ENCODE measurements at places on chromosomes 2 and 18.
A peak's percentile ranks its signal among the peaks of the same experiment; 100 is the strongest.

- DNase-seq: peak; percentile 45
Measured at GRCh38 chr2:238202326-238203093, 985 bp downstream of the ILKAP start.

DNA sequence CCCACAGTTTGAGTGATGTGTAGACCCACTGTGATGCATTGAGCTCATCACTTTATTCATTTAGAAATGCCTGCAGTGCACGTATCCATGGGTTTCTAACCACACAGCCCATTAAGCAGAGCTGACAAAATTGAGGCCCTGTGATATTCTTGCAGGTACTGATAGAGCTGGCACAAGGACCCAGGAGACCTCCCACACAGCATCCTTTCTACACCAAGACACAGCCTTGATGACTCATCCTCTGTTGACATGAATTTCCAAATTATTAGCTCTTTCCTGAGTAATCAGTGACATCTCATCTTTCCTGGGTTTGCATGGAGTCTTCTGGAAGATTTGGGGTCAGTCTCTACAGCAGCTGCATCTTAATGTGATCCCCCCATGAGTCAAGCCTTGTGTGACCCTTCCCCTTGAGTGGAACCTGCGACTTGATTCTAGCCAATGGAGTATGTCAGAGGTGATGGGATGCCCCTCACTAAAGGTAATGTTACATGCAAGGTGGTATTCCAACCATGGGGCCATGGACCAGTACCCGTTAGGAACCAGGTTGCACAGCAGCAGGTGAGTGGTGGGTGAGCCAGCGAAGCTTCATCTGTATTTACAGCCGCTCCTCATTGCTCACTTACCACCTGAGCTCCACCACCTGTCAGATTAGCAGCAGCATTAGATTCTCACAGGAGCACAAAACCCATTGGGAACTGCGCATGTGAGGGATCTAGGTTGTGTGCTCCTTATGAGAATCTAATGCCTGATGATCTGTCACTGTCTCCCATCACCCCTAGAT, 181.1 kb upstream of the ARL4C start:
- DNase-seq: no peak

DNA sequence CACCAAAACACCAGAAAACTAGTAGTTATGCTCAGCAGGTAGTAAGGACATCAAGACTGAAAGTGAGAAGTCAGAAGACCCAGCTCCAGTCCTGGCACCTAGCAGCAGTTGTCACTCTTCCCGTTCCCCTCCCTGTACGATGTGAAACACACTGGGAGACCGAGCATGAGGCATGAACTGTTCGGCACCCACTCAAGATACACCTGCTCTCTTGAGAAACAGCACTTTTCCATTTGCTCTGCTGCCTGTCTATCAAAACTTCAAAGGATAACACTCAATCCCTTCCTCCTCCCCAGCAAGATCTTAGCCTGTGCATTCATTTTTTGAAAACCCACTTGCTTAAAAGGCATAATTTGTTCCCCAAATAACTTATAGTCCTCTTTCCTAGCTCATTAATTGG, 123.9 kb downstream of the PLEKHM3 start:
- DNase-seq: no peak

- DNase-seq: no peak
Measured at GRCh38 chr2:20436716-20437470, 10.0 kb upstream of the RHOB start.

GRCh38 chr2:216677439-216678097, 17.8 kb downstream of the IGFBP5 start:
- DNase-seq: no peak

DNA sequence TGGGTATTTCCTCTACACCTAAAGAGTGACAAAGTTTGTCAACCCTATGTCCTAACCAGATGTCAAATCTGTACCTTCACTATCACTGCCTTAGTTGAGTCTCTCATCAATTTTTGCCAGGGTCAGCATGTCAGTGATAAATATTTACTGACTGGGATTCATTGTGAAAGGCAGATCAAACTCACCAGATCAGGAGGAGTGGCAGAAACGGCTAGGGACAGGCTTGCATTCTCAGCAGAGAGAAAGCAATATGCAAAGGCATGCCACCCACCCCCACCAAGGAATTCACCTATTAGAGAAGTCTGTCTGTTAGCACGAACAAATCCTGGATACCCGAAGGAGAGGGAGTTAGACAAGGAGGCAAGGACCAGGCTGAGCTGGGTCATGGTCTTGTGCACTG, 62.6 kb downstream of the PTPN2 start:
- DNase-seq: peak; percentile 56

GRCh38 chr2:230929381-230930148, 4.5 kb upstream of the GPR55 start:
- DNase-seq: no peak

DNA sequence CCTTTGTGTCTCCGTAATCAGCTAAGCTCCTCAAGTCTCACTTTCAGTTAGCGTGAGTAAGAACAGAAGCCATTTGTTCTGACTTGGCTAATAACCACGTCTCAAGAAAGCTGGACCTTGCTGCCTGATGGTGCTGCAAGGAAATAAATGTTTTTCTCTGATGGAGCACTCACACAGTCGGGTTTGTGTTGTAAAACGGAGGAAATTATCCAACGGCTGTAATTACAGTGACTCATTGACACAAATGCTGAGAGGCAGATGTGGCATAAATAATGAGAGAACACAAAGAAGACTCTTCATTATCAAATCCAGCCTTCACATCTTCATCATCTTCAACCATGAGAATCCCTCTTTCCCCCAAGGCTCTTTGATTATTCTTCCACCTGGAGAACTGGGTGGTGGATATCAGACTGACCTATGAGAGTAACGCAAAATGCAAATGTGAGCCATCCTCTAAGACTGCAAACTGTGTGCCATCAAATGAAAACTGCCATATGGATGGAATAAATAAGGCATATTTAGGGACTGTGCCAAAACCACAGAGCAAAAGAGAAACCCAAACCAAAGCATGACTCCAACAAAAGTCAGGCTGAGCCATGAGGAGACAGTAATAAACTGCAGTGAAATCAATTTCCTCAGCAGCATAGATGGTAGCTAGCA, 252.6 kb downstream of the RND3 start:
- DNase-seq: no peak

GRCh38 chr2:233053928-233054784, 6.0 kb upstream of the INPP5D start:
- peak; percentile 90 for DNase-seq

DNA sequence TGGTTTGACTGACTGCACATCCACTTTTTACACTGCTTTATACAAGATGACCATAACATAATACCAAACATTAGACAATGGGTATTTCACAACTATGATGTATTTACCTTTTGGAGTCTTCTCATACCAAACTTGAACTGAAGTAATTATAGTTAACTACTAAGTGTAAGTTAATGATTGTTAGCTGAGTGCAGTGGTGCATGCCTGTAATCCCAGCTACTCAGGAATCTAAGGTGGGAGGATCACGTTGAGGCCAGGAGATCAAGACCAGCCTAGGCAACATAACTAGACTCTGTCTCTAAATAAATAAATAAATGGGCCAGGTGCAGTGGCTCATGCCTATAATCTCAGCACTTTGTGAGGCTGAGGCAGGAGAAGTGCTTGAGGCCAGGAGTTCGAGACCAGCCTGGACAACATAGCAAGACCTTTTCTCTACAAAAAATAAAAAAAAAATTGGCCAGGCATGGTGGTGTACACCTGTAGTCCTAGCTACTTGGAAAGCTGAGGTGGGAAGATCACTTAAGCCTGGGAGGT, 44.9 kb upstream of the ORC2 start:
- DNase-seq: no peak

GRCh38 chr2:216810399-216811160, 49.3 kb downstream of the TNP1 start:
- DNase-seq: no peak

GRCh38 chr2:64400733-64401528, 53.0 kb upstream of the LGALSL start:
- DNase-seq: no peak

GRCh38 chr18:76162886-76163285, 332.2 kb downstream of the ZNF516 start:
- no peak for DNase-seq

DNA sequence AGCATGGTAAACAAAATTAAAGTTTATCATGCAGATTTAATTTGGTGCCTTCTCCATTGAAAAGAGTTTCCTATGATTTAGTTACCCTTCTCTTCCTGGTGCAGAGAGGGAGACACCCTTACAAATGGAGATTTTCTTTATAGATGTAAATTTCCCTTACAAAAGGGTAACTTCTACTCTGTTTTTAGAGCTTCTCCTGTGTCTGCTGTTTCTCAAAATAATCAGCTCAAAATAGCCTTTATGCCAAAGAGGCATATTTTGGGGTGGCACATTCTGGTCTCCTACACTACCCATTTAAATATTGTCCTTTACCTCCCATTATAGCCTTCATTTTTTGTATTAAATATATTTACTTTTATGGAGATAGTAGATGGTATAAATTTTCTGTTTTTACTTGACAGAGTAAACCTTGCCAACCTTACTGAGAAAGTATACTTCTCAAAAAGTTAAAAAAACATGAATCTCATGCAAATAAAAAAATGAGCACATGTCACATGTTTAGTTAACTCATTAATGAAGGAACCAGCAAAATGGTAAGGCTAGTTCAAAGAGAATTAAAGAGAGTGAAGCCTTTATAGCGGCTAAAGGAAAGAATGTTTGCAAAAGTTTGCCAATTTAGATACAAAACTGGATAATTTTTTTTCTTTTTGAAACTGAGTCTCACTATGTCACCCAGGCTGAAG, 83.3 kb upstream of the MSH6 start:
- DNase-seq: no peak
